Endodermal cell (in vitro differentiated cells): ENCODE measurements at places on chromosomes 7 and 10. TPM values are rescaled to one million over a fixed set of nuclear protein-coding genes. Genes with fewer than 3 reads are reported as not detected.

PGAM2 gene
- total RNA-seq: 1.3 to 1.9 TPM (median 1.6 TPM) in 3 replicates

OR2A25 gene
- not detected in 2 replicates for total RNA-seq

SFXN2 gene
- total RNA-seq: 26.6 and 32.9 TPM in 2 replicates

ANKRD61 gene
- total RNA-seq: not detected in 2 replicates

CXCL12 gene
- total RNA-seq: 0.91 to 1.9 TPM (median 1.4 TPM) in 3 replicates

ZNF804B gene
- 0.14 to 0.49 TPM (median 0.36 TPM) in 3 replicates for total RNA-seq

GRCh38 chr10:8586504-8586903, 532.0 kb downstream of the GATA3 start:
- no peak overlapping the region for H3K27ac ChIP-seq
- no peak for DNase-seq
- no peaks in the 10 kb centered on the region for H3K36me3 ChIP-seq
- no peak overlapping the region for H3K4me3 ChIP-seq
- no peaks in the 10 kb centered on the region for H3K4me1 ChIP-seq
- H3K27me3 ChIP-seq: no peaks in the 10 kb centered on the region

GRCh38 chr10:80590585-80591125, 53.0 kb downstream of the SH2D4B start:
- H3K4me1 ChIP-seq: no peaks in the 10 kb centered on the region
- no peak overlapping the region for H3K4me3 ChIP-seq
- no peaks in the 10 kb centered on the region for H3K36me3 ChIP-seq
- H3K27ac ChIP-seq: no peak overlapping the region
- H3K27me3 ChIP-seq: no peaks in the 10 kb centered on the region

- no peak overlapping the region for H3K27ac ChIP-seq
- no peak overlapping the region for H3K4me3 ChIP-seq
- no peaks in the 10 kb centered on the region for H3K4me1 ChIP-seq
- peaks cover 81% of the 10 kb centered on the region for H3K36me3 ChIP-seq
These were observed 11.5 kb downstream of the RBM17 start for GRCh38 chr10:6100370-6100769.

- no peak overlapping the region for H3K27ac ChIP-seq
- no peak for DNase-seq
- no peaks in the 10 kb centered on the region for H3K36me3 ChIP-seq
These were observed 1182.0 kb downstream of the CNTNAP2 start for GRCh38 chr7:147298611-147299043.

DNA sequence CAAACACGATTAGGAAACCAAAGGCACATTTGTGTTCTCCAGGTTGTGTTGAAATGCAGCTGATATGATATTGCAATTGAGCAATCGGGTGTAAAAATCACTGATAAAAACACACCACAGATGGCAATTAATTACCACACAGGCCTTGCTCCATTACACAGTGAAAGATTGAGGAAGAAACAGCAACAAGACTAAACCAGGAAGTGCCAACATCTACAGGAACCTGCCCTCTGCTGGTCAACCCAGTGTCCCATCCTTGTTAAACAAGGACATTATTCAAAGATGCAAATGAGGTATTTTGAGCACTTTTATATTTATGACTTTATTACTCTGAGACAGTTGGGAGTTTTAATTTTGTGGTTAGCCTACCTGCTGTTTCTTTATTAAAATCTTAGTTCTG, 765.6 kb upstream of the GHITM start:
- H3K36me3 ChIP-seq: no peaks in the 10 kb centered on the region
- peak; percentile 80 for DNase-seq
- no peak overlapping the region for H3K4me3 ChIP-seq
- H3K27me3 ChIP-seq: no peaks in the 10 kb centered on the region
- H3K4me1 ChIP-seq: no peaks in the 10 kb centered on the region
- H3K27ac ChIP-seq: no peak overlapping the region

GRCh38 chr7:63117-63480, 129.3 kb upstream of the FAM20C start:
- no peak overlapping the region for H3K27ac ChIP-seq
- no peaks in the 10 kb centered on the region for H3K4me1 ChIP-seq
- no peaks in the 10 kb centered on the region for H3K36me3 ChIP-seq
- no peaks in the 10 kb centered on the region for H3K27me3 ChIP-seq
- H3K4me3 ChIP-seq: no peak overlapping the region
- no peak for DNase-seq

- H3K27me3 ChIP-seq: peaks cover 21% of the 10 kb centered on the region
- DNase-seq: peak; percentile 90
- H3K4me1 ChIP-seq: peaks cover 14% of the 10 kb centered on the region
These were observed 45.3 kb upstream of the CDK1 start for GRCh38 chr10:60732807-60733516.

DNA sequence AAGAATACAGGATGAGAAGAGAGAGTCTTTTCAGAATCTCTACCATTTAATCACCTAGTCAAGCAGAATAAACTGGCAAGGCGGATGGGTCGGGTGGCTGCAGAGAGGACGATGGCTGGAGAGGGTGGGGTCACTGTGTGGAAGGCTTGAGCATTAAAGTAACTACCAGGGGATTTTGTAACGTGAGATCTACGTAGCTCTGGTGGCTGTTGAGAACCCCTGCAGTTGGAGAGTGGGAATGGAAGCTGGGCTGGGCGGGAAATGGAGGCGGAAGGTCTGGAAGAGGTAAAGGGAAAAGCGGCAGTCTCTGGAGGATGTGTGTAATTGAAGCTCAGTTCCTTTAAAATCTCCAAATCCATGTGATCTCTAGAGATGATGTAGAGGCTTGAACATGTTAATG, 135.0 kb downstream of the GATA3 start:
- no peaks in the 10 kb centered on the region for H3K27me3 ChIP-seq
- no peak overlapping the region for H3K27ac ChIP-seq
- H3K4me1 ChIP-seq: peaks cover 8% of the 10 kb centered on the region
- H3K4me3 ChIP-seq: no peak overlapping the region
- no peaks in the 10 kb centered on the region for H3K36me3 ChIP-seq

DNA sequence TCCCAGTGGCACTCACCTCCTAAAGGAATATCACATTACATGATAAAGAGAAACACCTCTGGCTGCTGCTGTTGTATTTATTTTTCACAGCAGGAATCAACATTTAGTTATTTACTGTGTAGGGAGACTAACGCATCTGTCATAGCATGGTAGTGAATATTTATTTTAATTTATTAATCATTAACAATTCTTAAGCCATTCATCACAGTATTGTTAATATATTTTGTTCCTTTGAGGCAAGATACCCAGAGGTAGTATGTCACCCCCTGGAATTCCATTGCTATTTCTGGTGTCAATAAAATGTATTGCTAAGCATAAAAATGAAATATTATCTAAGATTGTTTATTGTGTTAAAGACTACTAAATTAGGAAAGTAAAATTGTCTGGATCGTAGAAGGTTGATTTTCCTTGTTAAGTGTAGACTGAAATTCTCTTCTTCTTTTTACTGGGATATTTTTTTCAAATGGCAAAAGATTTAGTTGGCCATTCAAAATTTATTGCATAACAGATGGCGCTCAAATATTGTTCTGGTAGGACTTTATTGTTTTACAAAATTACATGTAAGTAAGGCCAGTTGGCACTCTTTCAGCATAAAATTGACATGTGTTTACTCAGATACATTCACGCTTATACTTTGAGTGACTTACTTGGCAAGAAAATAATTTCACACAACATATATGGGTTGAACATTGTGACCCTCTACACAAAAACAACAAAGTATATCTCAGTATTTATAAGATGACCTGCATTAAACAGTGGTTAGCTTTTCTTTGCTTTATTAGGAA, 1358.7 kb upstream of the SORCS1 start:
- H3K27ac ChIP-seq: no peak overlapping the region
- DNase-seq: no peak
- no peak overlapping the region for H3K4me3 ChIP-seq
- H3K36me3 ChIP-seq: no peaks in the 10 kb centered on the region

GRCh38 chr7:142714375-142714774, 34.9 kb upstream of the PRSS1 start:
- no peaks in the 10 kb centered on the region for H3K27me3 ChIP-seq
- H3K36me3 ChIP-seq: no peaks in the 10 kb centered on the region
- H3K4me3 ChIP-seq: no peak overlapping the region
- no peak overlapping the region for H3K27ac ChIP-seq

- H3K27ac ChIP-seq: peak overlapping the region; percentile 69
- DNase-seq: no peak
- H3K4me3 ChIP-seq: no peak overlapping the region
- H3K36me3 ChIP-seq: no peaks in the 10 kb centered on the region
- H3K27me3 ChIP-seq: peaks cover 6% of the 10 kb centered on the region
These were observed 166.0 kb downstream of the FANK1 start for GRCh38 chr10:126062131-126063032.

DNA sequence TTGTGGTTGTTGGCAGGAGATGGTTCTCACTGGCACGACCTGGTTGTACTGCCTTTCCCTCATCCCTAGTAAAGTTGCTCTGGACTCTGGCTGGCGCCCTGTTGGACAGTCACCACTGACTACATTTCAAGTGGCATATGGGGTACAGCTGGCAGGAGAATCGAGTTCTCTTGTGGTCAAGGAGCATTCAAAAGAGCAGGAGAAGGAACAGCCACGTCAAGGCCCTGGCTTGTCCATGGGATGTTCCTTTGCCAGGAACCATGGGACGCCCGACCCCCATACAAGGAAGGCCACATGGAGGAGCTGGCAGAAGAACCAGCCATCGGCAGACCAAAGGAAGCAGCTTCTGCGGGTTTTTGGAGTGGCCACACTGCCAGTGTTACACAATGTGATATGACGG, 87.0 kb upstream of the SLC25A13 start:
- H3K4me3 ChIP-seq: no peak overlapping the region
- H3K27me3 ChIP-seq: no peaks in the 10 kb centered on the region
- no peaks in the 10 kb centered on the region for H3K36me3 ChIP-seq
- H3K27ac ChIP-seq: no peak overlapping the region
